Keratinocyte (primary cell): ENCODE measurements at places on chromosomes 5 and 9.

DNA sequence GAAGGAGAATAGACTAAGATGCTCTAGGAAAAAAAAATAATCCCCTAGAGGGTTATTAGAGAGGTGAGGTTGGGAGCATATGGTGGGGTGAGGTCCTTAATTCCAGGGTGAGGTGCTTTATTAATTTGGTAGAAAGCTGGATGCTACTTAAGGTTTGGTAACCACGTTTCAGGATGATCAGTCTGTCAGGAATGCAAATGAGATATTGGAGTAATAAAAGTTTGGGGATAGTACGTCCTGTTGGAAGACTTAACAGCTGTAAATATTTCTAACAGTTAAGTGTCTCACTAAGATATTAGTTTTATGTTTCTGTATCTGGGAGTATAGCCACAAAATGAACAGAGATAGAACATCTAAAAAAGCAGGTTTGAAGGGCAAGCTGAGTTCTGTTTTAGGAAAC, 578.9 kb downstream of the CETN3 start:
- DNase-seq, result no peak

DNA sequence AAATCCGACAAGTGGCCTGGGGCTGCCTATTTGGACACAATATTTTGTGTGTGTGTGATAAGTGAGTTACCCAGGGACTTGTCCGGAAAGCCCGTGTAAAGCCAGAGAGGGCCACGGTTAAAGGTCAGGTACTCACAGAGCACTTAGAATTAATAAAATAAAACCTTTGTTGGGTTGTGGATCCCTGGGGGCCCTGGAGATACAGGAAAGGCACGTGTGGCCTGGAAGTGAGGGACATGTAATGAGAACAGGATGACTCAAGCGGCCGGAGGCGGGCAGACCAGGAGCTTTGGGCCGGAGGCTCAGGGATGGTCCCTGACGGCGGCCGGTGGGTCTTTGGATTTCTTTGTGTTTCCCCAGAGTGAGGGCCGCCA, 1.0 kb downstream of the DMRT2 start:
- no peak for DNase-seq

DNA sequence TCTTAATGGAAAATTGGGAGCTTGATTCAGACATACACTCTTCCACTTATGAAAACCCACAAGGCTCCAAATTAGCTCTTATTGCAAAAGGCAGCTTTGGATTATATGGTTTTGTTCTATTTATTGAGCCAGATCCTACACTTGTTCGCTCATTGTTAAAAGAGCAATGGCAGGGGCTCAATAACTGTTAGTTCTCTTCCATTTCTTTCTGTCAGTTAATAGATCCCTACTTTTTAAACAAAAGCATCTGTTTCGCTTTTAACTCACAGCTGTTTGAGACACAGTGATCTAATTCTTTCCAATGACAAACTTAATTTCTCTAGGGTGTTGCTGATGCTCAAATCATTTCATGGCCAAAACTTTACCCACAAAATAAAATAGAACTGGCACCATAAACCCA, 11.7 kb downstream of the C5 start:
- no peak for DNase-seq

DNA sequence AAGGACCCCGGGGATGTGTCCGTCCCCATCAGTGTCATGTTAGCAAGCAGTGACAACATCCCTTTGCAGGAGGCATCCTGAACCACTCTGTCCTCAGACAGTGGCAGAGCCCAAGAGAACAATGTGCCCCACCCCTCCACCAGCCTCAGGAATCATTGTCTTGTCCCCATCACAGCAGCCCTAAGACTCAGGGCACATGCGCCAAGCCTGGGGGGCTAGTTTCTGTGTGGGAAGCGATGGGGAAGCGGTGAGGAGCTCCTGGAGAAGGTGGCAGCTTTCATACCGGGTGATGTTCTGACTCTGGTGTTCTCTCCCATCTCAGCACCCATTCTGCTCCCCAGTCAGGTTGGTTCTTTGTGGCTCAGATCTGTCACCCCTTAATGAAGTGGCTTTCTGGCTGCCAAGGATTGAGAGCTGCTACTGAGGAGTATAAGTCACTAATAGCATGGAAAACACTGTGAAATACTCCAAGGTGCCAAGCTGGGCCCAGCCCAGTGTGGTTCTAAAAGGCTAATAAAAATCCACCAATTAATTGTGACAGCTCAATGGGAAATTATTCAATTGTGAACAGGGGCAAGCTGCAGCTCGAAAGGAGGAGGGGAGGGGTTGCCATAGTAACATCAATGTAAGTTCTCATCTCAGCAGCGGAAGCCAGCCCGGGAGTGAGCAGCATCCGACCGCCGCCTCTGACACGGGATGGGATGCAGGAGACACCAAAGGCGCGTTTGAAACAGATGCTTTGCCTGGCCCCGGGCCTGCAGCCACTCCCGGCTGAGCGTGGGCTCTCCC, 4.7 kb downstream of the QRFP start:
- no peak for DNase-seq

- DNase-seq, result no peak
Measured at GRCh38 chr5:150122536-150123481, 32.8 kb downstream of the PDGFRB start.

DNA sequence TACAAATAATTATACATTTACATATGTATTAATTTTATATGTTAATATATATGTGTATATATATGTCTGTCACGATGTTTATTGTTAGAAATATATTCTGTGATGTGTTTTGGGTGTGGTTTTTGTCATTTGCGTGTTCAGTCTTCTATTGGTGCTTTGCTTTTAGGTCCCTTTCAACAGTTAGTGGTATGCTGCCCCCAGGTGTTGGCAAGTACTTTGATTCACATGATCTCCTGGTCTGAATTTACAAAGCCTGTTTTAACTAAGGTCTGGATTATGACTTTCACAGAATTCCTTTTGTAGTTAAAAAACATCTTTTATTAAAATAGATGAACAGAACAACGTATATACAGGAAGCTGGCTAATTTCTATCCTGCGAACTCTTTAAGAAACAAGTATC, 271.5 kb downstream of the CCDC171 start:
- DNase-seq, result no peak

GRCh38 chr9:137298401-137299202, 3.5 kb downstream of the NRARP start:
- no peak for DNase-seq
